ENCODE measurements at places on chromosomes 3 and 15.

- no peaks in the 10 kb centered on the region for H3K4me1 ChIP-seq
- no peak overlapping the region for H3K4me3 ChIP-seq
- H3K27me3 ChIP-seq, result no peaks in the 10 kb centered on the region
- no peak overlapping the region for H3K27ac ChIP-seq
- H3K36me3 ChIP-seq, result peaks cover 8% of the 10 kb centered on the region
These were observed 29.9 kb downstream of the ACKR4 start for GRCh38 chr3:132626955-132627354.

GRCh38 chr15:93458597-93458996, 369.6 kb upstream of the RGMA start:
- no peak overlapping the region for H3K27ac ChIP-seq
- DNase-seq, result no peak
- no peaks in the 10 kb centered on the region for H3K27me3 ChIP-seq
- H3K4me1 ChIP-seq, result no peaks in the 10 kb centered on the region

- DNase-seq, result no peak
- no peak overlapping the region for H3K4me3 ChIP-seq
- no peaks in the 10 kb centered on the region for H3K27me3 ChIP-seq
- no peaks in the 10 kb centered on the region for H3K36me3 ChIP-seq
- H3K27ac ChIP-seq, result no peak overlapping the region
- no peaks in the 10 kb centered on the region for H3K4me1 ChIP-seq
These were observed 72.6 kb downstream of the C3orf38 start for GRCh38 chr3:88222343-88222742.

- no peaks in the 10 kb centered on the region for H3K27me3 ChIP-seq
- DNase-seq, result no peak
- no peak overlapping the region for H3K27ac ChIP-seq
- no peaks in the 10 kb centered on the region for H3K36me3 ChIP-seq
- no peaks in the 10 kb centered on the region for H3K4me1 ChIP-seq
- H3K4me3 ChIP-seq, result no peak overlapping the region
These were observed 23.1 kb downstream of the ABHD6 start for GRCh38 chr3:58260733-58261132.

GRCh38 chr15:69075440-69075839, 60.9 kb downstream of the NOX5 start:
- H3K27me3 ChIP-seq, result no peaks in the 10 kb centered on the region
- H3K4me3 ChIP-seq, result no peak overlapping the region
- no peaks in the 10 kb centered on the region for H3K4me1 ChIP-seq
- no peaks in the 10 kb centered on the region for H3K36me3 ChIP-seq
- no peak overlapping the region for H3K27ac ChIP-seq

- no peaks in the 10 kb centered on the region for H3K36me3 ChIP-seq
- no peak for DNase-seq
- H3K27me3 ChIP-seq, result no peaks in the 10 kb centered on the region
- H3K27ac ChIP-seq, result no peak overlapping the region
- H3K4me3 ChIP-seq, result no peak overlapping the region
These were observed 259.5 kb upstream of the MEIS2 start for GRCh38 chr15:37359893-37360290.

Measured in transverse colon (tissue), 4 donors.